GM04504 (cell line): ENCODE measurements at places on chromosomes 11 and 22.
A peak's percentile ranks its signal among the peaks of the same experiment; 100 is the strongest.

GRCh38 chr11:117232092-117232878, at the start of gene RNF214:
Gene RNF214, plus strand, starts transcription at chr11:117232671. Its CDS starts 1,602 bp downstream, at chr11:117234273.
- peak; percentile 54 for DNase-seq

DNA sequence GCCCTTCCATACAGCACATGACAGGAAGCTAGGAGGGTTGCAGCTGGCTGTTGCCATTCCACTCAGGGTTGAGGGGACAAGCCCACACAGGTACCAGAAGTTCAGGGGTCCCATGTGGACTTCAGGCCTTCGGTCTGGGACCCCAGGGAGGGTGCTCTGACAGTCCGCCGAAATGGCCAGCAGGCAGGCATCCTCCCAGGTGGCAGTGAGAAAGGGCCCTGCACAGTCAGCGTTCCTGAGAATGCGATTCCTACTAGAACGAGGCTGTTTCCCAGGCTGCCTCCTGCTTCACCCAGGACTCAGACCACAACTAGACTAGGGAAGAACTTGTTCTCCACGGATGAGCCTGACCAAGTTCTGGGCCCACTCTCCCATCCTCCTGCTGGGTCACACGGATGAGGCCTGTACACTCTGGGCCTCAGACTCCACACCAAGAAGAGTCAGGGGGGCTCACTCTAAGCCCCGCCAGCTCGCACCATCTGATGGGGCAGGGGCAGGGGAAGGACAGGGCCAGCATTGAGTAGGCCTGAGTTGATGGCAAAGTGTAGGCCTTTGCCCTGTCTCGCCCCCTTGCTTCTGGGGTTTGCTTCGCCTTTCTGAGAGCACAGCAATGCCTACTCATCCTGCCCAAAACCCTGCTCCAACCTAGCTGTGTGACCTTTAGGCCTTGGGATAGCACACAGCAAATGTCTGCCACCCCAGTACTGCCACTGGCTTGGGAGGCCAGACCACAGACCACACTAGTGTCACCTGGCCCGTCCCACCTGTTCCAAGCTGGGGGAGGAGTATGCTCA, 14.0 kb downstream of the KCNQ1OT1 start:
- no peak for DNase-seq

DNA sequence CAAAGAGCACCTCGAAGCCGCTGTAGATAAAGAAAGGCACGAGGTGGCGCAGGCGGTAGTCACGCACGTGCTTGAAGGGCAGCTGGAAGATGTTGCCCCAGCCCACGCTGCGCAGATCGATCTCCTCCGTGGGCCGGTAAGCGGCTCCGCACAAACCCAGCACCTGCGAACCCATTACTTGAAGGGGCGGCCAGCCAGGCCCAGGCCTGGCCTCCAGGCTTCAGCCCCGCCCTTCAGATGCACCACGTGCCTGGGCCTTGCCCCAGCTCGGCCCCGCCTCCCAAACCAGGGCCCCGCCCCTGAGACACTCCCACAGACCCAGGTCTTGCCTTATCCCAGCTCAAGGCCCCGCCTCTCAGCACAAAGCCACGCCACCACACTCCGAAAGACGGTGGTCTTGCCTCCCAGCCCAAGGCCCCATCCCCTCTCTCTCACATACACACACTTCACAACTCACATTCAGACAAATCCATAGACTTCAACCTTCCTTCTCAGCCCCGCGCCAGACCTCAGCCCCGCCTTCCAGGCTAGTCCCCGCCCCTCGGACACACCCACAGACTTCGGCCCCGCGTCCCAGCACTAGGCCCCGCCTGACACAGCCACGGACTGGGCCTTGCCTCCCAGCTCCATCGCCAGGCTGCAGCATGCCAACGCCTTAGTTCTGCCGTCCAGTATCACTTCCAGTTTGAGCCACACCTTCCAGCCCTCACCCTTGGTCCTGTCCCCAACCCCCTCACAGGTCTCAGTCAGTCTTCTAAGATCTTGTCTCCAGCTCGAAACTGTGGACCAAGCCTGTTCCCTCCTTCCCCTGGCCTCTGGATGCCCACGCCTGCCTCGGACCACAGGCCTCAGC, 7.0 kb downstream of the UNC93B1 start:
- no peak for DNase-seq

DNA sequence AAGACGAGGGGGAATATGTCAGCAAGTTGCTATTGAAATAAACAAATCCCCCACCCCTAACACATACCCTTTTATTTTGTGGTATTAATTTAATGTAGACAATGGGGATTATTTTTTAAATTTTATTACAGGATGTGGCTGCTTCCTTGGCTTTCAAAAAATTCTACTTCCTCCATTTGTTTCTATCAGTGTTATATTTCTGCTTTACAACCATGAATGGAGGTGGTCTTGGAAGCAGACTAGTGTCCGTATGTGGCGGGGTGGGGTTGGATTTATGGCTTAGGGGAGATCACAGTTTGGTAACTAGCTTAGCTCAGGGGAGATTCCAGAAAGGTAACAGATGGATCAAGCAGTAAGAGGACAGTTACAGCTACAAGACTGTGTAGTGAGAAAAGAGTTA, 39.3 kb upstream of the PICALM start:
- no peak for DNase-seq

- peak; percentile 36 for DNase-seq
Observed at GRCh38 chr22:37601540-37602442, 6.8 kb upstream of the GGA1 start.

GRCh38 chr11:76313913-76314740, 66.8 kb downstream of the THAP12 start:
- DNase-seq, result no peak

DNA sequence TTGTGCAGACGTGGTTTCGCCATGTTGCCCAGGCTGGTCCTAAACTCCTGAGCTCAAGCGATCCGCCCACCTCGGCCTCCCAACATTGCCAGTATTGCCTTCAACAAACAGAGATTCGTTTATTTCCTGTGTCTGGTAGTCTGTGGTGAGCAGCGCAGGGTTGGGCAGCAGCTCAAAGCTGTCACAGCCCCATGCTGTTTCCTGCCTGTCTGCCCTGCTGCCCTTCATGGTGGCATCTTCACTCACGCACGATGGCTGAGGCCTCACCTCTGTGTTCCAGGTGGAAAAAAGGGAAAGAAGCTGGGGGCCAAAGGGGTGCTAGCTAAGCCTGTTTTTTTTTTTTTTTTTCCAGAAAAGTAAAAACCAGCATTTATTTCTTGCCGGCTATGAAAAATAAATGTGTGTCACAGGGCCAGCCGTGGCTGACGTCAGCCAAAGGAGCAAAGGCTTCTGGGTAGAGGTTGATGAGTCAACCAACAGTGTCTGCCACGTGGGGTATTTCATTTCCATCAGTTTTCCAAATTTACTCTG, 28.8 kb downstream of the TBC1D22A start:
- no peak for DNase-seq

DNA sequence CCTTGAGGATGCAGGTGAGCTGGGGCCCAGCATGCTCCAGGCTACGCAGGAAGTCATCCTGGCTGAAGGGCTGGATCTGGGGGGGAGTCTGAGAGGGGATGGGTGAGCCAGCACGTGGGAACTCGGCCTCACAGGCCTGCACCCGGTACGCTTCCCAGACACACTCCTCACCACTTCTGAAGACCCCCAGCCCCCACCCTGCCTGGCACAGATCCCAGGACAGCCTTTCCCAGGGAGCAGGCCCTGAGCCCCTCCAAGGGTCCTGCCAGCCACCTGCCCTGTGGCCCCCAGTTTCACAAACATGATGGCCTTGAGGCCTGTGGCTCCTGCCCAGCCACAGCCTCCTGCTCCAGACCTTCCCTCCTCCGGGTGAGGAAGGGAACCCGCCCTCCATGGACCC, 5.6 kb upstream of the PLXNB2 start:
- no peak for DNase-seq

DNA sequence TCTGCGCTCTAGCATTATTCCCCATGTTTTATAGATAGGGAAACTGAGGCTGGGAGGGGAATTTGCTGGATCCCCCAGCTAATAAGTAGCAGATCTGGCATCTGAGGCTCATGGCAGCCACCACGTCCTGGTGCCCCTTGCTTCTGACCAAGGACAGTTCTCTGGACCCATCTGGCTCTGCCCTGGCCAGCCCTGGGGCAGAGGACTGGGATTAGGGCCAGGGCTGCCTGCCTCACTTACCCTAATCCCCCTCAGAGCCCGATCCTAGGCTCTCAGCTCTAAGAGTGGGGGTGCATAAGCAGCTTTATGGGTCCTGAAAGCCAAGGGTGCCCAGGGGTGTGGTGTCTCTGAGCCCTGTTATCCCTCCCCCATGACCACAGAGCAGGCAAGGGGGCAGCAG, at the start of gene CABP4:
Gene CABP4 (plus strand): TSS at position 301 of the 400 bp plus-strand sequence. CDS start 70 bp downstream, at position 371.
- DNase-seq, result no peak

- DNase-seq, result no peak
Observed at GRCh38 chr11:16984229-16984628, 30.0 kb downstream of the PLEKHA7 start.

DNA sequence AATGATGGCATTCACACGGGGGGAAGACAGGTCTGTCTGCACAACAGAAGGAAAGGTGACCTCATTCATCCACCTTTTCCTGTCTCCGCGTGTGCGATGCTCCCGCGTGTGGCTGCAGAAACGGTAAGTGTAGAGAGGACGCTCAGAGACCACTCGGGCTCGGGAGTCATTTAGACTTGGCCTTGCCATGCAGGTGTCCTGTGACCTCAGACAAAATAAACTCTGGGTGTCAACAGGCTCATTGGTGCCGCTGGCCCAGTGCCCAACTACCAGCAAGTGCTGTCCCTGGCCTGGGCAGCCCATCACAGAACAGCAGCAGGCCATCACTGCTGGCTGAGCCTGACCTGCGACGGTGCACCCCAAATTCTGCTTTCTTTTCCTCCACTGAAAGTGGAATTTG, 48.1 kb upstream of the ARFGAP3 start:
- DNase-seq, result no peak

DNA sequence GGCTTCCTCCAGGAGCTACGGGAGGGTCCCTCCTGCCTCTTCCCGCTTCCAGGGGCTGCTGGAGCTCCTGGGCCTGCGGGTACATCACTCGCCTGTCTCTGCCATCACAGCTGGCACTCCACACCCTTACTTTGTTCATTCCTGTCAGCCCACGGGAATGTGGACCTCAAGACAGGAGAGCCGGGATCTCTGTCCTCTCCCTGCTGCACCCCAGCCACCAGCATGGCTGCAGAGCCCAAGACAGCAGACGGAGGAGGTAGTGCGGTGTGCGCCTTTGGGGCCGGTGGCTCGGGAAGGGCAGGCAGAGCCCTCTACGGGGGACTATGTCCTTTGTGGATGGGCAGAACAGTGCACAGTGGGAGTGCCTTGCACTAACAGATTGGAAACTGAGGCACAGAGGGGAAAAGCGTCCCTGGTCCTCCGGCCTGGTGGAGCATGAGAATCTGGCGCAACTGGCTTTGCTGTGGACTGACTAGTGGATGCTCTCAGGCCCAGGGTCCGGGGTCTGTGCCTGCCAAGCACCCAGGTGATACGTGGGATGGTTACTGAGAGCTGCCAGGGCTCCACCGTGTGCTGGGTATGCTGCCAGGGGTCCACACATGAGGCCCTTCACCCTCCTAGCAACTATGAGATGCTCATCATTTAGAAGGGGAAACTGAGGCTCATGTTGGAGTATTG, 47.3 kb downstream of the IGF2 start:
- no peak for DNase-seq

DNA sequence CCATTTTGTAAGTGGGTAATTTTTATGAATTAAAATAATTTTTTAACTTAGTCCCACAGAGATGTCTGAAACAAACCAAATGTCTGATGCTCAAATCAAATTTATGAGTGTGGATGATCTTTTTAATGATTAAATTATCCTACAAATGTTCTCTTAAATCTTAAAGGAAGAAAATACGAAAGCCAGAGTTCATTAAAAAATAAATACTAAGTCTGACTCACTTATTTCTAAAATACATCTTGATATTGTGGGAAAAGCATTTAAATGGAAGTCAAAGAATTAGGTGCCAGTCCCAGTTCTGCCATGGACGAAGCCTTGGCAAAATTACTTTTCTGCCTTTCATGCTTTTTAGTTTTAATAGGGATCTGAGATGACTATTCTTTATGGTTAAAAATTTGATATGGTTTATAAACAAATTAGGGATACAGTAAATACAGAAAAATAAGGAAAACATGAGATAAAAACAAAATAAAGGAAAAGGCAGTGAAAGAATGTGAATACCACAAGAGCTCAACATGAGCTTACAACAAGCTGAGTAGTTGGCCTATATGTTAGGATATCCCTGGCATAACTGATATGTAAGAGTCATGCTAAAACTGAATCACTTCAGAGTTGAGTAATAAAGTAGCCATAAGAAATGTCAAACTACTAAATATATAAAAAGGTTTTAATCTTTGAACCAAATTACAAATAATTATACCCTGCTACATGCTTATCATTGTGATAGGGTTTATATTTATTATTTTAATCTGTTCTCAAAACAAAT, 9.2 kb downstream of the CCDC34 start:
- DNase-seq, result no peak

- DNase-seq, result peak; percentile 38
Observed at GRCh38 chr11:114366331-114367243, 33.7 kb downstream of the C11orf71 start.
